CD4-positive, alpha-beta T cell (primary cell): ENCODE measurements at places on chromosomes 3 and 15. TPM values are rescaled to one million over a fixed set of nuclear protein-coding genes. Genes with fewer than 3 reads are reported as not detected.

FOXB1 gene
- 0.19 TPM for total RNA-seq

CATSPER2 gene
- 3.0 TPM for total RNA-seq

NUP210 gene
- 82.0 TPM for total RNA-seq

STAC gene
- not detected for total RNA-seq

MYZAP gene
- 1.1 TPM for total RNA-seq

CRABP1 gene
- total RNA-seq = not detected

- DNase-seq = no peak
These were observed 32.9 kb upstream of the PIK3R4 start for GRCh38 chr3:130779486-130779885.

- no peak for DNase-seq
These were observed 4.0 kb downstream of the PARP3 start for GRCh38 chr3:51945926-51946705.

- no peak for DNase-seq
These were observed 174.5 kb downstream of the OPA1 start for GRCh38 chr3:193767353-193768069.

DNA sequence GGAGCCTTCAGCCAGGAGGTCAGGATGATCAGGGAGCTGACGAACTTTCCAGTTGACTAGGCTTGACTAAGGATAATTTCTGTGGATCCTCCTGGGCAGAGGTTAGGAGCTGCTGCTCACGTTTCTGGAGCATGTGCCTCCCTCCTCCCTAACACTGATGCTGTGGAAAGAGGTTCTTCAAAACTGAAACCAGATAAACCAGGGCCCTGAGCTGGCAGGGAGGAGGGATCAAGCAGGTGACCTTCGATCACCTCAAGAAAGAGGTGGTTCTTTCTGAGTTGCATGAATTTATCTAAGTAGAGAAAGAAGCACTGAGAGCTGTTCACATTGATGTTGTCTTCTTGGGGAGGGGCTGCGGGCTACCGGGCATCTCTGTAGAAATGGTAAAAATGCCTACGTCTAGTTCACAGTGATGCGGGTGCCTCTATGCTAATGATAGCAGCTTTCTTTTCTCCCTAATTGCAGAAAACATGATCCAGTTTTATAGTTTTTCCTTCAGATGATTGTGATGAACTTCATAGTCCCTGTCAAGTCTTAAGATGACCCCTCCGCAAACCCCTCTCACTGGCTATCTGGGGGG is 332.7 kb upstream of the LRRFIP2 start:
- no peak for DNase-seq

DNA sequence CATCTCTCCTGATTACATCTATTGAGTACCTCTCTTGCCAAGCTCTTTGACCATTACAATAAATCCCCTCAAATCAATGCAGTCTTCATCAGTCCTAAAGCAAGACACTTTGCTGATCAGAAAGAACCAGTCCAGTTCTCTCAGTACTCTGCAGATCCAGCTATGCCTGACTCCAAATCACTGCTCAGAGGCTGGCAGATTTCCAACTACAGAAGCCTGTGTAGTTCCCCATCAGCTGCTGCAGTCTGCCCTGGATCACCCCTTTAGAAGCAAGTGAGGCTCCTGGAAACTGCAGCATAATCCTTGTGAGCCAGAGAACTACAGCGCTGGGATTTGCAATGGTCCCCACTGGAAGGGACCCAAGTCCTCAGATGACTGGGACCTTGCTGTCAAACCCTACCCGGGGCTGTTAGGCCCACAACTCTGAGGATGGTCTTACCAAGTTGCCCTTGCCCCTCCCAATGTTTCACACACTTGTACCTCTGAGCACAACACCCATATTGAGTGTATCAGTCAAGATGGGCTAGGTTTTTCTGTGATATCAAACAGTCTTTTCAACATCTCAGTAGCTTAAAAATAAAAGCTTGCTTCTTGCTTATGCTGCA is 81.9 kb upstream of the TOPAZ1 start:
- DNase-seq = no peak

DNA sequence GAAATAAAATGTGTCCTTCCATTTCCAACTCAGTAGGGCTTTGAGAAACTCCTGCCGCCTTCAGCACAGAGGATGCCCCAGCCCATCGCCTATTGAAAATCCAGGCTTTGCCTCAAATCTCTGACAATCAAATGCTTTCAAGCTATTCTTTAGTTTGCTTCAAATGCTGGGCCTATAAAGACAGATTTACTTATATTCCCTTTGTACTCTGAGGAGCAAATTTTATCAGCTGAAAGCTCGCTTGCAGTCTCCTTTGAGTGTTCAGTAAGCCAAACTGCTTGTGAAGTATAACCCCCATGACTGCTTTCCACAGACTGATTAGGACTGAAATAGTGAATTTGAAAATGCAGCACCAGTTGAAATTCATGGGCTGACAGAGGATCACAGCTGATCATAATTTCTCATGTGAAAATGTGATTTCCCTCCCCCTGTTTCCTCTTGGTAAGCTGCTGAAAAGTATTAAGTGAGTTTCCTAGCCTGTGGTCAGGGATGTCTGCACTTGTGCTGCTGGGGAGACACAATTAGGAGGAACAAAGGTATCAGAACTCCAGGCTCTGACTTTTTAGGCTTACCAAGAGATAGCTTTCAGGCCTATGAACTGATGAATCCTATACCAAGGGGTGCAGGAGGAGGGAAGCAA is 563.4 kb upstream of the TGFBR2 start:
- DNase-seq = no peak

- no peak for DNase-seq
These were observed 293.0 kb upstream of the TRIM42 start for GRCh38 chr3:140384876-140385275.

- no peak for DNase-seq
These were observed 25.8 kb downstream of the CHRM5 start for GRCh38 chr15:33994005-33994615.

- DNase-seq = no peak
These were observed 363.6 kb upstream of the GOLIM4 start for GRCh38 chr3:168459226-168459784.

GRCh38 chr3:122475316-122475715 is 39.4 kb downstream of the KPNA1 start:
- DNase-seq = no peak

GRCh38 chr3:83567935-83568334 is 1390.9 kb upstream of the CADM2 start:
- DNase-seq = no peak

DNA sequence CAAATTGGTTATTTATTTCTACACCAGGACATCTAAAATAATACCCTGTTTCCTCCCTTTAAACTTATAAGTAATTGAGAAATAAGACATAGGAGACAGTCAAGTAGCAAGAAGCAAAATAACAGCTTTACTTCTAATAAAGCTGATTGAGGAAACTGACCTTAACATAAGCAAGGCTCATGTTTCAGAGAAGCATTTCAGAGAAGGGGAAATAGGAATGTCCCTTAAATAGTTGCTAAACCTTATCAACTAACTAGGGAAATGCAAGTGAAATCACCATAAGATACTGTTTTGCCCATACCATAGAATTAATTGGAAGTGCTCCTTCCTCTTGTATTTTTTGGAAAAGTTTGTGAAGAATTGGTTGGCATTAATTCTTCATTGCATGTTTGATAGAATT is 84.9 kb downstream of the B3GALNT1 start:
- no peak for DNase-seq

DNA sequence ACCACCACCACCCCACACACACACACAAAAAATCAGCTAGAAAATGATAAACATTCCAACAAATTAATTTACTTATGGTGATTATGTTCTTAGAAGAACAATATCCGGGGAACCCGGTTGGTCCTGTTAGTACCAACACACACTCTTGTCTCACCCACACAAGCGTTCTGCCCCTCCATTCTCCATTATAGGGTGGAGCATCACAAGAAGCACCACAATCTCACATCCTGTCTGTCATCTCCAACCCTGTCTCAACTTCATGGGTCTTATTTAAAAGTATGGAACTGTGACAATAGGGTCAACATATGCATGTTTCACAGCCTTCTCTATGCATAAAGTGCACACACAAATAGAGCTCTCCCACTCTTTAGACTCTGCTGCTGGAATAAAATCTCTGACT is 5.6 kb downstream of the GSK3B start:
- DNase-seq = no peak

DNA sequence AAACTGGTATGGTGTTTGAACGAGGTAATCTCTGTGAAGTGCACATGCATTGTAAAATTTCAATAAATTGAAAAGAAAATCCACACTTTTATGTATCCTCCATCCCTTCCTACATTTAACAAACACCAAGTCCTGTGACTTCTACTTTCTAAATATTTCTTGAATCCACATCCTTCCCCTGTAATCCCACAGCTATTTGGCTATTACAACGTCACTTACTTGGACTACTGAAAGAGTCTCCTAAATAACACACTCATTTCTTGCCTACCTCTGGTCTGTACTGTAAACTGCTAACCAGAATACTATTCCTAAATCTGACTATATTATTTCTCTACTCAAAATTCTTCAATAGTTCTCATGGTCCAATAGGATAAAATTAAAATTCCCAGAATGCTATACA is 176.1 kb downstream of the NEK10 start:
- no peak for DNase-seq

DNA sequence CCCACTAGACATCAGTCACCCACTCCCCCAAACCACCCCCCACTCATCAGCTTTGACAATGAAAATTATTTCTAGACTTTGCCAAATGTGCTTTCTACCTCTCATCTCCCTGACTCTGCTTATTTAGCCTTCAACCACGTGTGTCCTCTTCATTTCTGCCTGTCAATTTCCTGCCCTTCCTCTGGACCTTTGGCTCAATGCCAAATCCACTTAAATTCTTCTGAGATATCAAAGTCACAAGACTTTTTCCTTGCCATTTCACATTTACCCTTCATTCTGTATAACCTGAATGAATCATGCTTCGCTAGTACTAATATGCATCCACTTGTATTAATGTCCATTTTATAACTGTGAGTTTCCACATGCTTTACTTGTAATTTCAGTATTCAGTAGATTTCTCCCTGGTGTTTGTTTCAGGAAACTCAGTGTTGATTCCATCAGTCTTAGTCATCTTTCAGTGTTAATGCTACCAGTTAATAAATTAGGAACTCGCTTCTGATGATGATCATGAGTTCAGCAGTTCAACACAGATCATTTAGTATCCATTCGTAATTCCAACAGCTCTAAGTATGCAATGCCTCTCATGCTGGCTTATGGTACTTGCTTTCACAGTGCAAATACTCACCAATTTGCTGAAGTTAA is 128.2 kb upstream of the OSTN start:
- no peak for DNase-seq

- DNase-seq = no peak
These were observed 54.4 kb upstream of the TLE3 start for GRCh38 chr15:70152070-70152480.

DNA sequence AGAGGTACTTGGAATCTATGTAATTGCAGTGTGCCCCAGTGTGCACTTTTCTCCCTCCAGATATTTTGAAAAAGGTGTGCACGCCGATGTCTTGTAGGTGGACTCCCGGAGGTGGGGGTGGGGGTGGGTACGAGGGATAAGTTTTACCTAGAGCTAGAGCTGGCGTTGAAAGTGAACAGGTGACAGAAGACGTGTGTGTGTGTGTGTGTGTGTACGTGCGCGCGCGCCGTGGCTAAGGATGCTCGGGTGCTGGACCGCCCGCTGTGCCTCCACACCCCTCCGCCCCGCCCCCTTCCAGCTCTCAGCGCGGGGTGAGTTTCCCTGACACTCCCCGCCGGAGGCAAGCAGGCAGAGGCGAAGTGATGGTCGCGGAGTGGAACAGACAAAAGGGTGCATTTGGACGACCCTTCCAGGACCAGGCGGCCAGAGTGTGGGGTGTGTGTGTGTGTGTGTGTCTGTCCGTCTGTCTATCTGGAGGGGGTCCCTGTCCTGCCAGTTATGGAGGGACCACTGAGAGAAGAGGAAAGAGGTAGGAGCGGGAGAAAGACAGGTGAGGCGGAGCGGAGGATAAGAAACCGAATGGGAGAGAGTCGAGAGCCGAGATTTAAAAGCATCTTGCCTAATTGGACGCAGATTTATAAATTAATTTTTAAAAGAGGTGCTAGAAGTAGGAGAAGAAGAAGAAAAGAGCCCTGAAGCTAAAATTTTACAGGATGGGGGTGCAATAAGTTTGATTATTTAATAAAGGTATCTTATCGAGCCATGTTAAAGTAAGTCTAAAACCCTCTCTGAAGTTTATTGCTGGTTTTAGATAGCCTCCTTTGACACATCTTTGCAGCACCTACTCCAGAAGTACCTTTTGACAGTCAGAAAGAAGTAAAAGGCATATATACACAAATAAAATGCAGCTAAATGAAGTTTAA is 335.8 kb upstream of the THRB start:
- DNase-seq = no peak

GRCh38 chr15:70048578-70049514 is 48.9 kb downstream of the TLE3 start:
- DNase-seq = no peak

- no peak for DNase-seq
These were observed 108.8 kb upstream of the HACD2 start for GRCh38 chr3:123693584-123694190.

GRCh38 chr3:30894521-30895251 is at the start of gene GADL1:
GADL1 (minus strand) TSS chr3:30894661; CDS start chr3:30894614, 47 bp downstream.
- no peak for DNase-seq

- no peak for DNase-seq
These were observed 56.3 kb downstream of the TJP1 start for GRCh38 chr15:29765898-29766527.
